ENCODE measurements at places on chromosomes 3 and 15.

- DNase-seq, result no peak
Observed at GRCh38 chr15:90684281-90684680, 32.9 kb upstream of the BLM start.

DNA sequence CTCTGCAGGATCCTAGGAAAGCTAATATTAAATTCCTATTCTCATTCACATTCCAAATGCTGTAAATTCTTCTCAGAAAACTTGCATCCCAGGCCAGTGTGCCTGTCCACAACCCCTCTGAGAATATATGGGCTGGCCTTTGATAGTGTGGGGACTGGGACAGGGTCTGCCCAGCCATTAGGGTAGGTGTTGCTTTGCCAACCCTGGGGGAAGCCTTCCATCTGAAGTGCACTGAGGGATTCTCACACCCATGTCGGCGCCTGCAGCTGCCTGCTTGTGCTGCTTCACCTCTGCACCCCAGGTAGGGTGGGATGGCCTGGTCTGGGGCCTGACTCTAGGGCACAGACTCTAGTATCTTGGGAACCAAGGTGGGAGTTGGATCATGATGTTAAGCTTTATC is 15.2 kb upstream of the EXOG start:
- DNase-seq, result no peak

GRCh38 chr3:98972720-98973119 is 71.2 kb upstream of the DCBLD2 start:
- DNase-seq, result no peak

GRCh38 chr3:38157595-38157994 is 7.7 kb upstream of the OXSR1 start:
- no peak for DNase-seq

DNA sequence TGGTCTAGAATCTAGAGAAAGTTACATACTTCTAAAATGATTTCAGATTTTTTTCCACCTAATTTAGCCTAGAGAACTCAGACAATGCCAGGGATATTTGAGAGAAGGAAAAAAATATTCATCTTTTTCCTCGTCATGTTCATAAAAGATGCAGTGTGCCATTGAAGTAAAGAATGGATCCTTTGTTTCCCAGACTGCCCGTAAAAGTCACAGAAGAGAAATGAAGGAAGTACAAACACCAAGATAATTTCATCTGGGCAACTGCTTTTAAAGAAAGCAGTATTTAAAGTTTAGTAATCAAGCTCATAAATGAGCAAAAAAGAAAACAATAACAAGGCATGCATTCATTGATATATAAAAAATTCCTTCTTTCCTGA is 47.2 kb downstream of the TTC23 start:
- no peak for DNase-seq
